Adrenal gland (tissue), 19 donors: ENCODE measurements at places on chromosomes 4 and X. TPM values are rescaled to one million over a fixed set of nuclear protein-coding genes. Genes with fewer than 3 reads are reported as not detected.

The RXFP1 gene
- polyA plus RNA-seq, result 10.1 TPM

The VEGFC gene
- polyA plus RNA-seq, result 18.4 TPM

The PROM1 gene
- polyA plus RNA-seq, result 0.16 TPM

The HNRNPH2 gene
- polyA plus RNA-seq, result 55.0 TPM

The FGB gene
- 1.4 TPM for polyA plus RNA-seq

The SPANXB1 gene
- not detected for polyA plus RNA-seq

The RPS6KA6 gene
- polyA plus RNA-seq, result 1.3 TPM

The LANCL3 gene
- polyA plus RNA-seq, result 0.20 TPM
